EH (cell line): ENCODE measurements at places on chromosomes 2 and 18.
A peak's percentile ranks its signal among the peaks of the same experiment; 100 is the strongest.

- DNase-seq, result no peak
Measured at GRCh38 chr18:56294484-56295183, 343.8 kb downstream of the TXNL1 start.

GRCh38 chr18:31683106-31683505 is 1.3 kb downstream of the B4GALT6 start:
- no peak for DNase-seq

DNA sequence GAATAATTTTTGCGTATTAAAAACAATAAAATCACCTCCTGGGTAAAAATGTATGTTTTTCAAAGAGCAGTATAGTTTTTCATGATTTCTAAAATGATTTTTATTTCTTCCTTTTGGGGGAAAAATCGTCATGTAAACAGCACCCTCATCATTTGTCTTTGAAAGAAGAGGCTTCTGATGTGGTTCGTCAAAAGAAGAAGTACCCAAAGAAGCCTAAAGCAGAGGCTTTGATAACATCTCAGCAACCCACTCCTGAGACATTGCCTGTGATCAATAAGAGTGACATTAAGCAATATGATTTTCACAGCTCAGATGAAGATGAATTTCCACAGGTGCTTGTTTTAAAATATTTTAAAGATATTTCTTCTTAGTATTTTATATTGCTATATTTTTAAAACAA is 110.2 kb upstream of the KIF5C start:
- DNase-seq, result no peak

DNA sequence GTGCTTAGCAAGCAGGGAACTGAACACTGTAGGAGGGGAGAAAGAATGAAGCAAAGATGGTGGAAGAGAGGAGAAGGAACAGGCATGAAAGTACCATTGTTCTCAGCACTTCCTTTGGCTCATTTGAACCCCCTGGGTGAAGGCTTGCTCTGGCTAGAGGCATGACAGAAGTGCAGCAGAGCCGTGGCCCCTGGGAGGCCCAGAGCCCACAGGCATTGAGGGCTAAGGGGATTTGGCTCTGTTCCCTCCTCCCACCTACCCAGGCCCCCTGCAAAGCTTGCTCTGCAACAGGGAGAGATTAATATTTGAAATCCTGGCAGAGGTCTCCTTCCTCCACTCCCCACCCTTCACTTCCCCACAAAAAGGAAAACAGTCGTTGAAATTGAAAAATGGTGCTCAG is 262.6 kb downstream of the CELF4 start:
- DNase-seq, result no peak

DNA sequence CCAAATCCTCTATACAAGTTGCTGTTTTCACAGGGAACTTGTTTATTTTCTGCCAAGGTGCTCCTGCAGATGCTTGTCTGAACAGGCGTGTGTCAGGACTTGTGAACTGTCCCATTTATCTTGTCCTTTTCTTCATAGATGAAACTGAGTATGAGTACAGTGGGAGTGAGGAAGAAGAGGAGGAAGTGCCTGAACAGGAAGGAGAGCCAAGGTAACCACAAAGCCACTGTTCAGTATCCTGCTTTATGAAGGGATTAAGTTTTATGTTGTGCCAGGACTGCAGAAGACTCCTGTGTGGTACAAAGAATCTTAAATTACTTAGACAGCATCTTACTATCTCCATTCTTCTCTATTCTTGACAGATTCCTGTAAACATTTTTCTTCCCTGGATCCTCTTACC is 145.0 kb downstream of the MAP4K4 start:
- DNase-seq, result no peak

- peak; percentile 64 for DNase-seq
Measured at GRCh38 chr2:69717861-69718273, 24.1 kb upstream of the ANXA4 start.

DNA sequence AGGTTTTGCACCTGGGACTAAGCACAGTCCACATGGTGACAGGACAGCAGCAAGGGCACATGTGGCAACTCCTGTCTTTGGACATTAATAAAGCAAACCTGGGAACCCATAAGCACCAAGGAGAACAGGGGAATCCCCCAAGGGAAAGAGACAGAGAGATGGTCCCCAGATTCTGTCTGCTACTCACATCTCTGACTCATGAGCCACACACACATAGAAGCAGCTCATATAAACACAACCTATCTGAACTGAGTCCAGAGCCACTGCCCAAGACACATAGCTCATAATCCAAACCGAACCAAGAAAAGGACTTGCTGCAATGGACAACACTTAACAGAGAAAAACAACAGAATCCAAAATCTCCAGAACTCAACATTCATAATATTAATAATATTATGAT is 82.5 kb downstream of the OSBPL1A start:
- DNase-seq, result peak; percentile 24

DNA sequence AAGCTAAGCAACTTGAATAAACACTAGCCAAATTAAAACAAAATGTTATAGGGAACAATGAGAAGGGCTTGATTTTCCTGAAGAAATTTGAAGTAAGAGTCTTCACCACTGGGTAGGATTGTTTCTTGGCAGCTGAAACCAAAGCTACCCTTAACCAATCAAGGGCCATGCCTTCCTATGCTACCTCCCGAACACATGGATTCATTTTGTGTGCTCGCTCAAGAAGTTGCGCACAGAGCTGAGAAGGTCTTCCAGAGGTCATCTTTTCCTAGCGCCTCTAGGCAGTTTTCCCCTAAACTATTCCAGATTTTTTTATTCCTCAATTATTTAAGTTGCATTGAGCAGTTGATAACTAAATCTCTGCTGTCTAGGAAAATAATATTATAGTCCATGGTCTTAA is 264.6 kb downstream of the RBM43 start:
- no peak for DNase-seq

DNA sequence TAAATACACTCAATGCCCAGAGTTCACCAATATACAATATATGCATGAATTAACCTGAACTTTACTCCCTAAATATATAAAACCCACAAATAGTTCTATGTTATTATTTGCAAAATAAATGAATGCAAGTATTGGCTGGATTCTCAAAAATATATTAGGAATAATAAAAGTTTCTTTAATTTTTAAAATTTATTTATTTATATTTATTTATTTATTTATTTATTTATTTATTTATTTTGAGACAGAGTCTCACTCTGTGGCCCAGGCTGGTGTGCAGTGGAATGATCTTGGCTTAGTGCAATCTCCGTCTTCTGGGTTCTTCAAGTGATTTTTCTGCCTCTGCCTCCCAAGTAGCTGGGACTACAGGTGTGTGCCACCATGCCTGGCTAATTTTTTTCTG is 88.7 kb upstream of the TMEFF2 start:
- no peak for DNase-seq

DNA sequence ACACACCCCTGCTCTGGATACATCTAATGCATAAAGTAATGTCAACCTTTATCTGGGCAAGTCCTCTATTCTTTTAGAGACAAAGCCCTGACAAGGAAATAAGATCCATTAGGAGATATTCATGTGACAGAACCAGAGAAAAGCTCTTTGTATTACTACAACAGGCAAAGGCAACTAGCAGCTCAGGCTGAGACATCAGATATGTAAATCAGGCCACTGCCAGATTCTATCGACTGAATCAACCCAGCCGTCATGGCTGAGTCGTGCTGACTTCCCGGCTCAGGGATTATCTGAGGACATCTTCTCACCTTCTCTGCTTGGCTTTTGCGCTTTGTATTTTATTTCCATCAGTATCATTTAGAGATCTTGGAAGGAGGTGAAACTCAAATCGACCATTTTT is 294.5 kb downstream of the PLCL1 start:
- no peak for DNase-seq

DNA sequence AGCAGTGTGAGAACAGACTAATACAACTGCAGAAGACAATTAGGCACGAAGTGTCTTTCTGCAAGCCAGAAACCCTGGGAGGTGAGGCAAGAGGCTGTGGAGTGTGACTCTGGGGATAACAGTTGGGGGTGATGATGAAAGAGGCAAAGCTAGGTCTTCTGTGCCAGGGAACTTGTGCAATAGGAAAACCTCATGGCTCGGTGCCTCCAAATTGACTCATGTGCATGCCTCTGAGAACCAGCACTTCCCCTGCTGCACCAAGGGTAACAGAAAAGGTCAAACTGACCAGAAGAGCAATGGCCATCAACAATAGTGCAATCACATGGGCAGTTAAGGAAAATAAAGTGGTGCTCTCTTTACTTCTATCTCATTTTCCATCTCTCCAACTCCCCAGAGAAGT is 136.4 kb downstream of the SCG2 start:
- DNase-seq, result peak; percentile 99

- DNase-seq, result no peak
Measured at GRCh38 chr2:158717366-158718195, 77.5 kb upstream of the DAPL1 start.

- no peak for DNase-seq
Measured at GRCh38 chr18:53411511-53411910, 813.0 kb downstream of the MBD2 start.
